ENCODE measurements at places on chromosomes 13 and 19.

DNA sequence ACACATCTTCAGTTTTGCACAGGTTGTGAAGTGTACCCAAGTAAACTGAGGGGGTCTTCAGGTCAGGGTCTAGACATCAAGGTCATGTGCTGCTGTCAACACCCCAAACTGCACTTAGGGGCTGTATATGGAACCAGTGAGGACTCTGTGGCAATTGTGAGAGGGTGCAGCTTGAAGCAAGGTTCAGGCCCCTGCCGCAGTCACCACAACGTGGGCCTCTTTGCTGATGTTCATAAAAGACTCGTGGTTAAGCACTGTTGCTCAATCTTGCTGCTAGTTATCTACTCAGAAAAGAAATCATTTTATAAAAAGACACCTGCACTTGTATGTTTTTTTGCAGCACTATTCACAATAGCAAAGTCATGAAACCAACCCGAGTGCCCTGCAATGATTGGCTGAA is 907.4 kb downstream of the UQCRFS1 start:
- DNase-seq = no peak

GRCh38 chr19:51799774-51800472 is 5.0 kb downstream of the FPR3 start:
- no peak for DNase-seq

GRCh38 chr13:49098771-49099512 is 121.2 kb upstream of the MLNR start:
- no peak for DNase-seq

GRCh38 chr13:75458696-75459422 is 23.1 kb downstream of the TBC1D4 start:
- DNase-seq = no peak

- DNase-seq = no peak
These were observed 64.5 kb downstream of the CHST8 start for GRCh38 chr19:33686262-33686661.

GRCh38 chr13:45055198-45055901 is 65.0 kb upstream of the GTF2F2 start:
- DNase-seq = no peak

GRCh38 chr13:102584434-102584833 is 12.4 kb upstream of the TPP2 start:
- no peak for DNase-seq

DNA sequence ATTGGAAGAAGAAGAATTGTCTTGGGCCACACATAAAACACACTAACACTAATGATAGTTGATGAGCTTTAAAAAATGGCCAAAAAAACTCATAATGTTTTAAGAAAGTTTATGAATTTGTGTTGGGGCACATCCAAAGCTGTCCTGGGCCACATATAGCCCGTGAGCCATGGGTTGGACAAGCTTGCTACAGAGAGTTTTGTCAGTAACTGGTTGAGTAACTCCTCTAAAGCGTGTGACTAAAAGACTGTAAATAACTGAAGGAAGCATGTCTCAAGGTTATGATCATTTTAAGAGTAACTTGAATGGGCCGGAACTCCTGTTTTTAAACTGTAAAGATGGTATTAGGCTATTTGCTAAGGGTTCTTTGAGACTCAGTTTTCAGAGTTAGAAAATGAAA is 118.0 kb downstream of the KL start:
- DNase-seq = no peak

DNA sequence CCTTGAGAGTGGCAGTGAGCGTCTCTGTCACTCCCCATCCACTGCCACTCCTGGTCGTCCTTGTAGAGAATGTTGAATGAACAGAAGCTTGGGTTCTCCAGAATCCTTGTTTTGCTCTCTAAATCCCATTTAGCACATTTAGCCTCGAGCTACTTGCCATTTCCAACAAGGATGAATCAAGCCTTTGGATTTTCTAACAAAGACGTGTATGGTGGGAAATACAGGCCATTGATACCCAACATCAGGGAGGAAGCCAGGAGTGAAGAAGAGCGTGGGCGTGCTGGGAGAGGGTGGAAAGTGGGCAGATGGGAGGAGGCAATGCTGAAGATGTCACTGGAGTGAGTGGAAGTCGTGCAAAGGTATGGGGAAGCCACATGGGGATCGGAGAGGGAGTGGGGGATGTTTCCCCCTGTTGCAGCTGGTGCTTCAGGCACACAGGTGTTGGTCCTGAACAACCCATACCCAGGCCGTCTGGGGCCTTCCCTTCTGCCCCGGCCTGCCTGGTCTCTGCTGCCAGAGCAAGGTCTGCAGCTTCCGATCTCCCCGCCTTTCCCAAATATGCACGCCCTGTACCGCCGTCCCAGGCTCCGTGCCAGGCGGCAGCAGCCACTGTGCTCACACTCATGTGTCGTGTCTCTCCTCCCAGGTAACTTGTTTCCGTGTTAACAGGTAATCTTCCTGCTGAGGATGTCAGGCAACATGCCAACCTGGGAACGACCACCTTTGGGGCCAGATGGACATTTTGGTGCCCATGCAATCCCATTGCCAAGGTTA is 48.7 kb downstream of the ZIC5 start:
- DNase-seq = no peak

DNA sequence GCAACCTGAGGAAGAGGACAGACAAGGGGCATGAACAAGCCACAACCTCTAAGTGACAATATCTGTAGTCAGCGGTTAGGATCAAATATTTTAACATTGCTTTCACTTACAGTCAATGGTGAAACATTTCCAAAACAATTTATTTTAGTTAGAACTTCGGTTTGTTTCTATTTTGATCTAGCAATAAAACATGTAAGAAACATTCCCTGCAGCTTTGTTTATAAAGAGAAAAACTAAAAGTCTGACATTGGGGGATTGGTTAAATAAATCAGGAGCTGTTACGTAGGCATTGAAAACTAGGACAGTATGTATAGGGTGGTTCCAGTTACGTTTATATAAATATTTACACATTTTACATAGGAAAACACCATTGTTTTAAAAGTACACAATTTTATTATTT is 3.4 kb downstream of the URI1 start:
- no peak for DNase-seq

DNA sequence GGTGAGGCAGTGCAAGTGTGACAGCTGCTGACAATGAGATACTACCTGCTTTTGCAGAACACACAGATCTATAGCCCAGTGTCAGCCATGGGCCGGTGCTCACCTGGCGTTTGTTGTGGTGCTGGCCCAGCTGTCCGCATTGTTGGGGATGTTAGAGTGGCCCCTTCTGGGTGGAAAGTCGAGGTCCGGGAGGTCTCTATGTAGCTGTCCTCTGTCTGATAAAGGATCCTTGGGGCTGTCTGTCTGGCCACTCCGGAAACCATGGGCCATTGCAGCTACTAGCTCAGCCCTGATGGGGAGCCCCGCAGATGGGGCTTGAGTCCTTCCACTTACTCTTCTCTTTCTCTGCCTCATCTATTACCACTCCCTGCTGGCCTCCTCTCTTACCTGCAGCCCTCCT is 181.5 kb upstream of the TSHZ3 start:
- DNase-seq = no peak

GRCh38 chr13:112900226-112900600 is 68.8 kb upstream of the MCF2L start:
- DNase-seq = no peak

- DNase-seq = no peak
These were observed 37.8 kb downstream of the KLF5 start for GRCh38 chr13:73096638-73097037.

- DNase-seq = no peak
These were observed 19.7 kb downstream of the ATP4B start for GRCh38 chr13:113638173-113638746.

GRCh38 chr19:58326501-58326913 is 287 bp upstream of the ZSCAN22 start:
- DNase-seq = no peak

DNA sequence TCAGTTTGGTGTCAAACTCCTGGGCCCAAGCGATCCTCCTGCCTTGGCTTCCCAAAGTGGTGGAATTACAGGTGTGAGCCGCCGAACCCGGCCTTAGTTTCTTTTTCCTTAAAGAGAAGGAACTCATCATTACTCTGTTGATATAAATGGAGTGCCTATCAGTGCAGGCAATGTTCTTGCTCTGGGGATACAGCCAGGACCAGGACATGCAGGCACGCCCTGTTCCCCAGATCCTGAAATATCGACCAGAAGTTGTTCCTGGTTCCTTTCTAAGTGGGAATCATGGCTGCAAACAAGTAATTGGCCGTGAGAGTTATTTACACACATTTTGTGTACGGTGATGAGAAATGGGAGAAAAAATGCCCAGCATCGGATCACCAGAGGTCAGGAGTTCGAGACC is 8.4 kb downstream of the DNM2 start:
- no peak for DNase-seq

GRCh38 chr13:100680131-100680530 is 5.5 kb upstream of the TMTC4 start:
- DNase-seq = no peak

GRCh38 chr19:21314676-21315075 is 14.5 kb downstream of the ZNF708 start:
- DNase-seq = no peak

All from GOT3 (cell line).